ENCODE measurements at places on chromosomes 16 and 17. TPM values are rescaled to one million over a fixed set of nuclear protein-coding genes. Genes with fewer than 3 reads are reported as not detected.

- no peak for DNase-seq
Measured at GRCh38 chr16:65739518-65739917, 617.7 kb upstream of the CDH11 start.

DNA sequence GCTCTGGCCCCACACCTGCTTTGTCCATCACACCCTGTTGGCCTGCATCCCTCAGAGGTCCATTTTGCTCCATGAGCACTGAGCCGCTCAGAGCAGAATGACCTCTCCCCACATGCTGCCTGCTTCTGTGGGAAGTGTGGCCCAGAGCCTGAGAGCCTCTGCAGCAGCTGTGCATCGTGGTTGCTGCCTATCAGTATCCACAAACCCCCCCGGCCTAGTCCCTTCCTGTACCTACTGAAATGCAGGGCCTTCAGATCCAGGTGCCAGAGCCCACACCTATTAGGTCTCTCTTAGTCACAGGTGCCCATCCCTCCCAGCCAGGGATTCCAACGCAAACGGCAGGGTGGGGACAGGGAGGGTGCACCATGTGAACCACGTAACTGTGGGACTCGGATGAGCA is 16.6 kb upstream of the TRPV3 start:
- DNase-seq, result no peak

- DNase-seq, result no peak
Measured at GRCh38 chr16:69204172-69204571, 17.2 kb downstream of the SNTB2 start.

GRCh38 chr16:24975428-24975889 is 39.7 kb downstream of the ARHGAP17 start:
- DNase-seq, result no peak

DNA sequence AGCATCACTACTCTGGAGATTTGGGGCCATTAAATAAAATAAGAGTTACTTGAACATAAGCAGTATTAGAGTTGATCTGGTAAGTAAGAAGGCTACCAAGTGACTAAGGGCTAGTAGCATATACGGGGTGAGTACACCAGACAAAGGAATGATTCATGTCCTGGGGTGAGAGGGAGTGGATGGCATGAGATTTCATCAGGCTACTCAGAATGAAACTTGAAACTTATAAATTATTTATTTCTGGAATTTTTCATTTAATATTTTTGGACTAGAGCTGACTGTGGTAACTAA is 2.3 kb downstream of the SLFN5 start:
- no peak for DNase-seq

DNA sequence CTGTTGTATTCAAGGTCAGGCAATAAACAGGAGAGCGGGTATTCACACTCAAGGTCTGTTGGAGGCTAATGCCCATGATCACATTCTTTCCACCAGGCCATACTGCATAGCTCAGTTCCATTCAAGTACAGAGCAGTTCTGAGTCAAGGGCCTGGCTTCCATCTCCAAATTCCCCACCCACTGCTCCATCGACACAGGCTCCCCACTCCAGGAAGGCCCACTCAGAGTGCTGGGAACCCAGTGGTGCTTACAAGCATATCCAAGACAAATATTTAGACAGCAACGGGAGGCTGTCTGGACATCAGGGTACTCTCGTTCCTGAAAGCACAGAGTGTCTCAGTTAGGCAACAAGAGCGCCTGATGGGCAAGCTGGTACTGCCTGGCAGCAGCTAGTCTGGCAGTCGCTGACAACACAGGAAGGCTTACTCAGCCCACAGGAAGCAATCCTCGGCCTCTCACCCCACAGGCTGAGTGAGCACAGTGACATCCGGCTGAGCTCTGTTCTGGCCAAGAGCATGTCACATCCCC is 40.9 kb downstream of the RFFL start:
- DNase-seq, result peak; percentile 25

GRCh38 chr17:9272501-9273200 is 251.3 kb downstream of the NTN1 start:
- no peak for DNase-seq

- no peak for DNase-seq
Measured at GRCh38 chr17:82314012-82314726, 3.2 kb downstream of the CD7 start.

DNA sequence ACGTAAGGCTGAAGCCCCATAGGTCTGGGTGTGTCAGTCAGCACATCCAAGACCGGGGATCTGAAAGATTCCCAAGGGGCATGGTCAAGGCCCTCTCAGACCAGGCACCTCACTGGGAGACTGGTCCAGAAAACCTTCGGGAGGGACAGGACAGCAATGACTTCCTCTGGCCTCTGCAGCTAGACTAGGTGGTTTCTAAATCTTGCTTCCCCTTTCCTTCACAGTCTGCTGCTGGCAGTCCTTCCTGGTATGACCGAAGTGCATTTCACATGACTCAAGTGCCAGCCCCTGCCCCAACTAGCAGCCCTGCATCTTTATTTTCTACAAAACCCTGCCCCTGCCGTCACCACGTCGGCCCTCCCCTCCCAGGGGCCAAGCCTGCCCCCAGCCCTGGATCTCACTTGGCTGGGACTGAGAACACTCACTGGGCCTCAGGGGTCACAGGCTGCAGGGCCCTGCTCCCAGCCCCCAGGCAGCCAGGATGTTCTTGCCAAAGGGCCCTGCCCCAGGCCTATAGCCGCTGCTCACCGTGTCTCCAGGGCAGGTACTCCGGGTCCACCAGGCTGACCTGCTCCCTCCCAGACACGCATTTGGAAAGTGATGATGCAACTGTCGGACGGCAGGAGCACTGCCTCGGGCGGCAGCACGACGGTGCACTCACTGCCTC is 18.3 kb downstream of the POLR3K start:
- peak; percentile 42 for DNase-seq

- no peak for DNase-seq
Measured at GRCh38 chr17:65017207-65017774, 39.2 kb downstream of the GNA13 start.

DNA sequence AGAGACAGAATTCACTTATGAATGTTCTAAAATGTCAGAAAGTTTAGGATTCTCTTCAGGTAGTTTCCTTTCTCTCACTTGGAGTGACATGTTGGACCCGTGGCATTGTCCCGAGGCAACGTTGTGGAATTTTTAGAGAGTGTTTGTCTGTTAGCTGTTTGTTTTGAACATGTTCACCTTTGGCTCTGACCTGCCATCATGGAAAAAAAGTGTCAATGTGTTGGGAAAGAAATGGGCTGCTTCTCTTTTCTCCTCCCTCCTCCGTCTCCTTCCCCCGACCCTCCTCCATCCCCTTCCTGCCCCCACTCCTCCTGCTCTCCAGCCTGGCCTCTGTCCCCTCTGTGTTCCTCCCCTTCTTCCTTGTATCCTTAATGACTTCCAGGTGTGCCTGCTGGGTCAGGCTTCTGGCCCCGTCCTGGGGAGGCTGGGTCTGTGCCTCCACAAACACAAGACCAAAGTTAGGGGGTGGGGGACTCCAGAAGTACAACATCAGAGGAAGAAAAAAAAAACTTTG is 463.1 kb downstream of the MAF start:
- DNase-seq, result no peak

GRCh38 chr17:61467416-61468262 is 15.4 kb downstream of the TBX4 start:
- no peak for DNase-seq

- DNase-seq, result no peak
Measured at GRCh38 chr17:46950342-46950996, 27.5 kb downstream of the GOSR2 start.

- no peak for DNase-seq
Measured at GRCh38 chr17:68034452-68034776, 1.1 kb upstream of the KPNA2 start.

DNA sequence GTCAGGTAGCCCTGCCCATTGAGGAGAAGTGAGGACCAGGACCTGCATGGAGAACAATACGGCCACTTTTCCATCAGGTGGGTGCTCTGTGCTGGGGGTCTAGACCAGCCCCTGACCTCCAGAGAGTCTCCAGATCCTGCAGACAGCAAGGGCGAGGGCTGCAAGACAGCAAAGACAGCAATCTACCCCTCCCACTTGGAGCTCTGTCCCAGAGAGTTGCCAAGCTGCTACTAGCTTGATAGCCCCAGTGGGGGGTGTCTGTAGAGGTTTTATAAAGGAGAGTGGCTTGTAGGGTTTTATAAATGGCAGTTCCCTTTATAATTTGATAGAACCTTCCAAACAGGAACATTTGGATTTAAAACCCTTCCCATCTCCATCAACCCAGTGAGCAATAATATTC is 16.7 kb upstream of the SLFN11 start:
- no peak for DNase-seq

GRCh38 chr17:68993112-68993511 is 37.9 kb upstream of the ABCA8 start:
- DNase-seq, result no peak

GRCh38 chr17:55487695-55488432 is 23.4 kb downstream of the SMIM36 start:
- DNase-seq, result no peak

- DNase-seq, result peak; percentile 67
Measured at GRCh38 chr17:49223517-49224197, 6.9 kb downstream of the PHOSPHO1 start.

DNA sequence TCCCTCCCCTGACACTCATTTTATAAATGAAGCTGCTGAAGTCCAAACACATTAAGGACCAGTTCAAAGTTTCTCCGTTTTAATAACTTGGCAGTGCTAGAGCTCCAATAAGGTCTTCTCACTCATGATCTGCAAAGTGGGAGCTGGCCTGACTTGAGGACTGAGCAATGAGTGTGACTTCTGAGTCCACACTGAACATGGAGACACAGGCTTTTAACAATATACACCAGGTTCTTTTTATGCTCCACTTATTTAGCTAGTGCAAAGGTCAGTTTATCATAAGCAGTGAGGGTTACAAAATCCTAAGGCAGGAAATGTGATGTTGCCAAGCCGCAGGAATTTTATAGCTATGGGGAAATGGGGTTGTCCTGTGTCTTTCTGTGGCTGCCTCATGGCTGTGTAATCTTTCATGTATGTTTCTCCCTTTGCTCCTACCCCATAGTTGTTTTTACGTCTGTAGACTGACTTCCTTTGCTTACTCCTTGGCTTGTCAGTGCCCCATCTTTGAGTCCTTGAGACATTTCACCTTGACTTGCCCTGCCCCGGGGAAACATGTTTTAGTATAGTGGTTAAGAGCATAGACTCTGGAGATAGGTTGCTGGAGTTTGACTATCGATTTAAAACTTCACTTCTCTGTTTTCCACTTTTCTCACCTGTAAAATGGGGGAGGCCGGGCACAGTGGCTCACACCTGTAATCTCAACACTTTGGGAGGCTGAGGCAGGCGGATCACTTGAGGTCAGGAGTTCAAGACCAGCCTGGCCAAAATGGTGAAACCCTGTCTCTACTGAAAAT is 12.2 kb upstream of the MMD start:
- no peak for DNase-seq

DNA sequence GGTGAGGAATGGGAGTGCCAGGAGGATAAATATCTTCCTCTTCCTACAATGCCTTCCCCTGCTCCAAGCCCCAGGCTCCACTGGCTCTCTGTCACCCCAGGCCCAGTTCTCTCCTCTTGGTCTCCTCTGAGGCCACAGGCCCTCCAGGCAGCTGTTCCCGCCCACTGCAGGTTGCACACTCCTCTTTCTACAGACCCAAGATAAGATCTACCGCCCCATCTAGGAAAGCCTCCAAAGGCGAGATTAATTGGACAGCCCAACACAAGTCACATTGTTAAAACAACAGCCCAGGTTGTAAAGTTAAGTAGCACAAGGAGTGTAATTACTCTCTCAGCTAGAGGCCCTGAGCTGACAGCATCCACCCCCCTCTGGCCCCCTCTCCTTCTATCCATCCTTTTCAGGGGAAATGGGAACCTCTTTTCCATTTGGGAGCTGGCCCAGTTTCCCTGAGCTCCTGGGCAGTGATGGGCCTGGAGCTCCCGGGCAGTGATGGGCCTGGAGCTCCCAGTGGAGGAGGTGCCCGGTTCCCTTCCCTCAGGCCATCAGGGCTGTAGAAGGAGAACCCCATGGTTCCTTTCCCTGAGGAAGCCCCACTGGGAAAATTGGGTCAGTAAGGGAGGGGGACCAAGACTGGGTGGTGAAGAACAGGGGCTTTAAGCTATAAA is 7.3 kb downstream of the DLX4 start:
- DNase-seq, result no peak

DNA sequence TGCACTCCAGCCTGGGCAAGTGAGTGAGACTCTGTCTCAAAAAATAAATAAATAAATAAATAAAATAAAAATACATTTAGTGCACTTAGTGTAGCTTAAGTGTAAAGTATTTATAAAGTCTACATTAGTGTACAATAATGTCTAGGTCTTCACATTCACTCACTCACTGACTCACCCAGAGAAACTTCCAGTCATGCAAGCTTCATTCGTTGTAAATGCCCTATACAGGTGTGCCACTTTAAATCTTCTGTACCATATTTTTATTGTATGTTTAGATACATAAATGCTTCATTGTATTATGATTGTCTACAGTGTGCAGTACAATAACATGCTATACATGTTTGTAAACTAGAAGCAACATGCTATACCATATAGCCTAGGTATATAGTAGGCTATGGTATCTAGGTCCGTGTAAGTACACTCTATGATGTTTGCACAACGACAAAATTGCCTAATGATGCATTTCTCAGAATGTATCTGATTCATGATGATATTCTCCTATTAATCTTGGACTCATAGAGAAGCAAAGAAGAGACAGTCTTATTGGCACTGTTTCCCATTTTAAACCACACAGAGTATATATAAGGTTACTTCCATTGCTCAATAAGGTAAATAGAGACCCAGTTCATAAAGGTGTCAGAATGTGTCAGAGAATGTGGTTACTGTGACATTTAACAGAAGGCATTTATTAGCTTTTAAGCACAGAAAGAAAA is 1314.9 kb downstream of the CDH11 start:
- DNase-seq, result no peak

PDF gene
- total RNA-seq, result 15.3 TPM

TPPP3 gene
- 0.15 TPM for total RNA-seq

KRT13 gene
- total RNA-seq, result not detected

TMEM97 gene
- 16.1 TPM for total RNA-seq

NGFR gene
- total RNA-seq, result 1.3 TPM

MT3 gene
- total RNA-seq, result not detected

CES3 gene
- total RNA-seq, result 0.61 TPM

CCL4L2 gene
- total RNA-seq, result 18.7 TPM

EVI2A gene
- total RNA-seq, result 52.5 TPM

TIGD7 gene
- total RNA-seq, result 6.7 TPM

SEPTIN1 gene
- 199 TPM for total RNA-seq

EPN3 gene
- not detected for total RNA-seq

PSKH1 gene
- total RNA-seq, result 22.0 TPM

AATF gene
- total RNA-seq, result 86.1 TPM

TBX21 gene
- total RNA-seq, result 3.6 TPM
